SHP77 treated with DMSO at 0.1 percent for 48 hours (cell line): ENCODE measurements at places on chromosomes 6 and 20.

GRCh38 chr20:23086931-23087411 lies 847 bp upstream of the CD93 start:
- no peak for DNase-seq

GRCh38 chr6:40163924-40164323 lies 229.7 kb upstream of the MOCS1 start:
- DNase-seq, result no peak

- no peak for DNase-seq
These were observed 11.6 kb downstream of the BACH2 start for GRCh38 chr6:90285042-90285481.

- DNase-seq, result no peak
These were observed 8.3 kb downstream of the TFAP2A start for GRCh38 chr6:10406556-10406955.

DNA sequence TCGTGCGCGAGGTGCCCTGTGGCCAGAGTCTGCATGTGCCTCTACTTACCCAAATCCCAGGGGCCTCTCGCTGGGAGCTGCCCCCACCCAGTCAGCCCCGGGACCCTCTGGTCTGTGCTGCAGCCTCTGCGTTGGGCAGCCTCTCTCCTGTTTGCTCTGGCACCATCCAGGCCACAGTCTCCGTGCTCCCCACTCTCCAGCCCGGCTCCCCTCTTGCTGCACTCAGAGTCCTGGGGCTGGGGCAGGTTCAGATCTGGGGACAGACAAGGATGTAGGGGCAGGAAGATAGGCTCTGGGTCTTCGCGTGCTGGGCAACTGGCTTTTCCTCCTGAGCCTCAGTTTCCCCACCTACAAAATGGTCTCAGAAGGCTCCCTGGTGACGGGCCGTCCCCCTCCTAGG lies 70.8 kb upstream of the GATA5 start:
- no peak for DNase-seq

DNA sequence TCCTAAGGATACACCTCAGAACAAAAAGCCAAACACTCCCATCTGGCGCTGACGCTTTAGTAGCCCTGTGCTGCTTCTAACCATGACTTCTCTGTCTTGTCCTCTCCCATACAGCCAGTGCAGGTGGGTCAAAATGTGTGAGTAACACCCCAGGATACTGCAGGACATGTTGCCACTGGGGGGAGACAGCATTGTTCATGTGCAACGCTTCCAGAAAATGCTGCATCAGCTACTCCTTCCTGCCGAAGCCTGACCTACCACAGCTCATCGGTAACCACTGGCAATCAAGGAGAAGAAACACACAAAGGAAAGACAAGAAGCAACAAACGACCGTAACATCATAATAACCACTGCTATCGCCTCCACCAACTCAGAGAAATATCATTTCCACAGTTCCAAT lies 1.4 kb downstream of the DEFB132 start:
- DNase-seq, result peak; percentile 25
